Neural crest cell (in vitro differentiated cells): ENCODE measurements at places on chromosomes 13 and 19.

DNA sequence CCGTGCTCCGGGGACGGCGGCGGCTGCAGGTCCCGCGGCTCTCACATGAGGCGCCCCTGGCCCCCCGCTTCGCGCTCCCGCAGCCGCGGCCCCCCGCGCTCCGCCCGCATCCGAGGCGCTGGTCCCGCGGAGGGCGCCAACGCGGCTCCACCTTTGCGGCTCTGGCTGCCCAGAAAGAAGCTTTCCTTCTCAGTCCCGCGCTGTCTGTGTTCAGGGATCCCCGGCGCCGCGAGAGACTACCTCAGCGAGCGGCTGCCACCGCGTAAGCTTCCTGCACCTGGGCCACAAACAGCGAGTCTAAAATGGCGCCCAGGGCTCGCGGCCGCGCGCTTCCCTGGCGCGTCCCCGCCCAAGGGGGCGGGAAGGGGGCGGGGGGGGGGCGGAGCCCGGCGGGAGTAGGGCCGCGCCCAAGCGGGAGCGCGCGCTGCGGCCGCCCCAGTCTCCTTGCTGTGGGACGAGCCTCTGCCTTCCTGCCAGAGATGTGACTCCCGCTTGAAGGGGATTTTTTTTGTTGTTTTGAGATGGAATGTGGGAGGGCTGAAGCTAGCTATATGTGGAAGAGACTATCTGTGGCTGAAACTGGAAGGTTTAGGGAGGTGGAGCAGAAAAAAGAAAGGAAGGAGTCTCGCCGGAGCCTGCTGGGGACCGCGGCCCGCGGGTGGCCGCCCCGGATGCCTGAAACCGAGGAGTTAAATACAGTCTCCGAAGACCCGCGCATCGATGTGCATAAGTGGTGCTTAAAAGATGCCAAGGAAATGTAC is at the start of gene FBXL3:
Gene FBXL3 (minus strand): TSS at position 299 of the 761 bp plus-strand sequence. CDS start 5,299 bp downstream, outside the sequence.
- peak; percentile 65 for DNase-seq
- peaks cover 63% of the 10 kb centered on the region for H3K4me1 ChIP-seq
- H3K4me3 ChIP-seq: peak within 1 kb of the TSS; percentile 98
- H3K27ac ChIP-seq: peak within 1 kb of the TSS; percentile 99
- H3K36me3 ChIP-seq: peaks cover 3% of the 10 kb centered on the region
- no peaks in the 10 kb centered on the region for H3K27me3 ChIP-seq

DNA sequence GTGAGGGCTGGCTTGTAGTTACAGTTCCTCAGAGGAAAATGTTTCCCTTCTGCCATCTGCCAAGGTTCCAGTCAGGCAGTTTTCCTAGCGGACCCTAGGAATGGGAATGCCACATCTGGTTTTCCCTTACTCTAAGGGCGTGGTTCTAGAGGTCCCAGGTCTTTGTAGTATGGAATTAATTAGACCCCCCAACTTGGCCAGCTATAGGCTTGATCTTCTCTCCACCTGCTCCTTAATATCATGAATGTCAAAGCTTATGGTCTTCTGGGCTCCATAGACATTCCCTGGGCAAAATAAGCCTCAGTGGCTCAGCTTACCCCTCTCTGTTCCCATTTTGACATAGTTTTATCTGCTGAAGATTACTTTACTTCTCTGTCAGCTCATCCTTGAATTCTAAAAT is 70.0 kb downstream of the ZNF568 start:
- peaks cover 17% of the 10 kb centered on the region for H3K36me3 ChIP-seq
- H3K27me3 ChIP-seq: no peaks in the 10 kb centered on the region
- H3K4me3 ChIP-seq: no peak overlapping the region
- no peaks in the 10 kb centered on the region for H3K4me1 ChIP-seq
- H3K27ac ChIP-seq: no peak overlapping the region

DNA sequence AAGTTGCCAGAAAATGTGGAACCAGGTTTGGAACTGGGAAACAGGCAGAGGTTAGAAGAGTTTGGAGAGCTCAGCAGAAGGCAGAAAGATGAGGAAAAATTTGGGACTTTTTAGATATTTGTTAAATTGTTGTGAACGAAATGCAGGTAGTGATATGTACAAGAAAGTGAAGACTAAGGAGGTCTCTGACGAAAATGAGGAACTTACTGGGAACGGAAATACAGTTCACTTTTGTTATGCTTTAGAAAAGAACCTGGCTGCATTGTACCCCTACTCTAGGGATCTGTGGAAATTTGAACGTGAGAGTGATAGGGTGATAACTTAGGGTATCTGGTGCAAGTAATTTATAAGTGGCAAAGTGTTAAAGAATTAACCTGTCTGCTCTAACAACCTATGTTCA is 632.4 kb downstream of the SLITRK5 start:
- H3K27me3 ChIP-seq: no peaks in the 10 kb centered on the region
- H3K27ac ChIP-seq: no peak overlapping the region
- no peaks in the 10 kb centered on the region for H3K4me1 ChIP-seq
- no peak for DNase-seq
- H3K36me3 ChIP-seq: no peaks in the 10 kb centered on the region
- no peak overlapping the region for H3K4me3 ChIP-seq

GRCh38 chr13:85738696-85739320 is 60.4 kb downstream of the SLITRK6 start:
- no peak overlapping the region for H3K4me3 ChIP-seq
- H3K27me3 ChIP-seq: no peaks in the 10 kb centered on the region
- no peak for DNase-seq
- peaks cover 13% of the 10 kb centered on the region for H3K4me1 ChIP-seq
- no peak overlapping the region for H3K27ac ChIP-seq

DNA sequence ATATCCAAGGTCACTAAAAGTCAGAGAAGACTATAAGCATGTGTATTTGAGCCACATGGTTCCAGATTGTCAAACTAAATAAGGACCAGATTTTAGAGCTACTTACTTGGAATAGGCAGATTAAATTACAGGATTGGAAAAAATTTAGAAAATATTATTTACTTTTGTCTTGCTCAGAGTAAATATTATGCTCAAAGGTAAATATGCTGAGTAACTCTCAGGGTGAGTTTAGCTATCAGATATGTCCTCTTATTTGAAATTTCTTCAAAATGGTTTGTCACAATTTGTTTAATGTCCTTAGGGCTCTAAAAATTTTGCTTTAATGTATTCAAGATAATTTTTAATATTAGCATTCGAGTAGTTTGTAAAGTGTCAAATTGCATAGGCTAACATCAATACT is 2455.2 kb downstream of the PCDH9 start:
- H3K27ac ChIP-seq: no peak overlapping the region
- H3K4me3 ChIP-seq: no peak overlapping the region
- H3K4me1 ChIP-seq: no peaks in the 10 kb centered on the region

DNA sequence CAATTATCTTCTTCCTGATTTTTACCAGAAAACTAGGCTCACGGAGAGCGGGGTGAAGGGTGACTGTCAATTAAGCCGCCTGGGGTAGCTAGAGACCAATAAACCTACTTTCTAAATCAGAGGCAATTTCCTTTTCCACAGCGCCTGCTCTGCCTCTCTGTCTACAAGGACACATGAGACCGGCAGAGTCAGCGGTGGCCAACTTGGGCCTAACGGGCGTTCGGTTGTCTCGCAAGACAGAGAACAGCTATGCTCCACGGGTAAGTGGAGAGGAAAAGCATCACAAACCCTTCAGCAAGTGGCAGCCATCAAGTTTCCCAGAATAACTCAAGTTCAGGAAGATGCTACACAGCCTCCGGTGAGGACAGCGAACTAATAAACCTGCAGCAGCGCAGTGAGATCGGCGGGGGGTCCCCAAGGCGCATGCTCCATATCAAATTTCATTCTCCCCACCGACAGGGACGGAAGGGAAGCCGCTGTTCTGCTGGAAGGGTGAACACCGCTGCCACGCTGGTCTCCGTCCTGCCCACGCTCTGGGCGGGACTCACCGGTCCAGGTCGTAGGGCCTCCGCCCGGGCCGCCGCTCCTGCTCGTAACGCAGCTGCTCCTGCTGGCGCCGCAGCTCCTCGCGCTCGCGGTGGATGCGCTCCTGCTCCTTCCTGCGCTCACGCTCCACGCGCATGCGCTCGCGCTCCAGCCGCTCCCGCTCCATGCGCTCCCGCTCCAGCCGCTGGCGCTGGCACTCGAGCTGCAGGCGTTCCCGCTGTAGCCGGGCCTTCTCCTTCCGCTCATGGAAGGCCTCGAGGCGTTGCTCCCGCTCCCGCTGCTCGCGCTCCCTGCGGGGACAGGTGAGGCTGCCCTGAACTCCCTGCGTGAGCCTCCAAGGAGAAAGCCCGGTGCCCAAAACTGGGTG is 25.8 kb upstream of the TINCR start:
- H3K4me1 ChIP-seq: no peaks in the 10 kb centered on the region
- no peak for DNase-seq
- H3K27me3 ChIP-seq: no peaks in the 10 kb centered on the region
- H3K36me3 ChIP-seq: peaks cover 13% of the 10 kb centered on the region
- peak overlapping the region; percentile 84 for H3K27ac ChIP-seq
- H3K4me3 ChIP-seq: no peak overlapping the region

- H3K4me3 ChIP-seq: no peak overlapping the region
- no peaks in the 10 kb centered on the region for H3K27me3 ChIP-seq
- peaks cover 15% of the 10 kb centered on the region for H3K4me1 ChIP-seq
- no peaks in the 10 kb centered on the region for H3K36me3 ChIP-seq
Measured at GRCh38 chr13:72500851-72501250, 226.6 kb downstream of the MZT1 start.

GRCh38 chr19:12638611-12639182 is 27.8 kb downstream of the MAN2B1 start:
- H3K36me3 ChIP-seq: peaks cover 8% of the 10 kb centered on the region
- no peak overlapping the region for H3K27ac ChIP-seq
- peaks cover 6% of the 10 kb centered on the region for H3K4me1 ChIP-seq

GRCh38 chr13:96002322-96003131 is 50.7 kb downstream of the UGGT2 start:
- no peaks in the 10 kb centered on the region for H3K4me1 ChIP-seq
- DNase-seq: no peak
- no peak overlapping the region for H3K4me3 ChIP-seq
- H3K27me3 ChIP-seq: no peaks in the 10 kb centered on the region
- no peak overlapping the region for H3K27ac ChIP-seq

DNA sequence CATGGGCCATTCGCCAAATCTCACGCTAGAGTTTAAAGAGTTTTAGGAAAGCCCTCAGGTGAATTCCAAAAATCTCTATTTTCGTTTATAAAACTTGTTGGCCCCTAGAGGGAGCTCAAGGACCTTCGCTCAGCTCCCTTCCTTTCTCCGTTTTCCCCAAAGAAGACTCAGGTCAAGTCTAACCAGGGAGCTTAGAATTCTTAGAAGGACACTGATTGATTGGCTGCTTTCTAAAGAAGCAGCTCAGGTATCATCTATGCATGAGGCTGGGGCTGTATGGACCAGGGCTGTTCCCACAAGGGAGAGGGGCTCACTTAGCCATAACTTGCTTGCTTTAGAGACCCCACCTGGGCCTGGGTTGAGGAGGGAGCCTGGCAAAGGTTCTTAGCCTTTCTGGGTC is 20.5 kb downstream of the DZIP1 start:
- DNase-seq: peak; percentile 38
- peaks cover 6% of the 10 kb centered on the region for H3K4me1 ChIP-seq
- H3K27ac ChIP-seq: no peak overlapping the region
- no peak overlapping the region for H3K4me3 ChIP-seq

DNA sequence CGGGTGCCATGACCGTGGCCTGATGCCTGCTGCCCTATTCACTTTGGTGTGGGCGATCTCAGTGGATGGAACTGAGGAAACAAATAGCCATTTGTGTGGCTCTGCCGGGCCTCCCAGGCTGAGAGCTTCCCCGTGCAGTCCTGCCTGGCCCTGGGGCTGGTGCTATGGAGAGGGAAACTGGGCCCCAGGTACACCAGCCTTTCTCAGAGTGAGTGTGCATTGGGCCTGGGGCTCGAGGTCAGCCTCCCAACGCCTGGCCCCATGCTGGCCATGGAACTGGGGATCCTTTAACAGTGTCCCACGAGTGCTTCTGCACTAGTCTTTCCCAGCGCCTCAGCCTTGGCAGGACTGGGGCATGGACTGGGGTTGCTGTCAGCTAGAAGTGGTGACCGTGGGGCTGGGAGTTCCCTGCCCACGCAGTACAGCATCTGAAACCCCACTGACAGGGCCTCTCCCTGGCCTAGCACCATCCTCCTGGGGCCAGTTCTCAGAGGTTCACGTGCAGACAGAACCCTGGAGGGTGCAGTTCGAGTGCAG is 10.5 kb downstream of the PLEKHF1 start:
- no peaks in the 10 kb centered on the region for H3K27me3 ChIP-seq

- H3K27ac ChIP-seq: peak overlapping the region; percentile 80
- DNase-seq: peak; percentile 23
- peaks cover 21% of the 10 kb centered on the region for H3K4me1 ChIP-seq
- H3K4me3 ChIP-seq: peak overlapping the region; percentile 71
- peaks cover 75% of the 10 kb centered on the region for H3K27me3 ChIP-seq
Measured at GRCh38 chr13:113292021-113292862, 4.8 kb upstream of the LAMP1 start.

DNA sequence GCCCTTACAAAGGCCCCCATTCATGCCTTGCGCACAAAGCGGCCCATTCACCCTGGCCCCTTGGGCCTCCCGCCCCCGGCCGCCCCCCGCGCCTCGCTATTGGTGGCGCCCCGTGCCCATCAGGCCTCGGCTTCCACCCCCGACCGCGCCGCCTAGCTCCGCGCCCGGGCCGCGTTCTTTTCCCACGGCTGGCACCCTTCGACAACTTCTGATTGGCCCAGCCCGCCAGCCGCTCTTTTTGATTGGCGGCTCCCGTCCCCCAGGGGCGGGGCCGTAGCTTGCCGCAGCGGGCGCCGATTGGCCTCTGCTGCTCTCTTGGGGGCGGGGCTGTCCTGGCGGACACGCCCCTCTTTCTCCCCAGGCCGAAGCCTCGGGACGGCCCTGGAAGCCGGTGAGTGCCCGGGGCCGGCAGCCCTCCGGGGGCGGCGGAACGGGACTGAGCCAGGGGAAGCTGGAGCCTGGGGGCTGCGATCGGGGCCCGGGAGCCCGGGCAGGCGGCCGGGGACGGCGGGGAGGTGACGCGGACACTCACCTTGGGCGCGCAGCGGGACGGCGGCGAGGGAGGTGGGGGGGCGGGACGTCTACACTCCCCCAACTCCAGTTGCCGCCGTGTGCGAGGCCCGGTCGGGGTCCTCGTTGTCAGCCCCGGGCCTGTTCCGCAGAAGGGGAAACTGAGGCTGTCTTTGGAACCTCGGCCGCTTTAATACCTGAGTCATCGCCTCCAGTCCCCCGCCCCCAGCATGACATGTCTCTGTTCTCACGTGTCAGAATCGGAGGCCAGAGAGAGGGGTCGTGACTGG is at the start of gene MYH14:
Gene MYH14 (plus strand): TSS at position 342 of the 800 bp plus-strand sequence. CDS start 6,744 bp downstream, outside the sequence.
- H3K4me1 ChIP-seq: peaks cover 15% of the 10 kb centered on the region
- peak; percentile 88 for DNase-seq
- H3K27ac ChIP-seq: no peak within 1 kb of the TSS

GRCh38 chr13:39232401-39232980 is 194.2 kb downstream of the NHLRC3 start:
- no peak overlapping the region for H3K27ac ChIP-seq
- DNase-seq: no peak
- H3K36me3 ChIP-seq: no peaks in the 10 kb centered on the region
- H3K4me1 ChIP-seq: peaks cover 7% of the 10 kb centered on the region
- no peak overlapping the region for H3K4me3 ChIP-seq
- H3K27me3 ChIP-seq: no peaks in the 10 kb centered on the region
